ENCODE measurements at places on chromosomes 5 and 9.
A peak's percentile ranks its signal among the peaks of the same experiment; 100 is the strongest.

DNA sequence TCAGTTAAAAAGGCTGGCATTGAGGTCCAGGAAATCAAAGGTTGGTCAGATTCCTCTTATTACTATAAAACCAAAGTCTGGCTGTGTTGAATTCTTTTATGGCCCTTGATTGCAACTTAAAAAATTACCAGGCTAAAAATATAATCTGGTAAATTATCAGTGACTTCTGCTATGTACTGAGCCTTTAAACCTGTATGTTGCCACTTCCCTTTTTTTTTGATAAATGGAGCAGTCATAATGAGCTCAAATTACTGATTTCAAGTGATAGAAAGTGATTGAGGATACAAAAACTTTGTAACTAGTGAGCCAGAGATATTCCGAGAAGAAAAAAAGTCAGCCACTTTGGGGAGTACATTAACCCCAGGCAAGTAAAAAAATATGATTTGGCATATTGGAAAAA, 100.1 kb downstream of the GIN1 start:
- no peak overlapping the region for H3K4me3 ChIP-seq
- no peak for DNase-seq
- no peaks in the 10 kb centered on the region for H3K4me1 ChIP-seq
- H3K27ac ChIP-seq = no peak overlapping the region

DNA sequence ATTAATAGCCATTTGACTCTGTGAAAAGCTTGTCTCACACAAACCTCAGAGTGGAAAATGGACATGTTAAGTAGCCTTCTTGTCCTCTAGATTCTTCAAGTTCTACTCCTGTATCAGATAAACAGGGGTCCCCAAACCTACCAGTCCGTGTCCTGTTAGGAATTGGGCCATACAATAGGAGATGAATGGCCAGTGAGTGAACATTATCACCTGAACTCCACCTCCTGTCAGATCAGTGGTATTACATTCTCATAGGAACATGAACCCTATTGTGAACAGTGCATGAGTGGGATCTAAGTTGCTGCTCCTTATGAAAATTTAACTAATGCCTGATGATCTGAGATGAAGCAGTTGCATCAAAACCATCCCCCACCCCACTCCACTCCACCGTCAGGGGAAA, 136.3 kb downstream of the TMEM232 start:
- no peaks in the 10 kb centered on the region for H3K36me3 ChIP-seq
- no peak overlapping the region for H3K4me3 ChIP-seq
- DNase-seq = no peak
- no peak overlapping the region for H3K27ac ChIP-seq
- no peaks in the 10 kb centered on the region for H3K27me3 ChIP-seq

DNA sequence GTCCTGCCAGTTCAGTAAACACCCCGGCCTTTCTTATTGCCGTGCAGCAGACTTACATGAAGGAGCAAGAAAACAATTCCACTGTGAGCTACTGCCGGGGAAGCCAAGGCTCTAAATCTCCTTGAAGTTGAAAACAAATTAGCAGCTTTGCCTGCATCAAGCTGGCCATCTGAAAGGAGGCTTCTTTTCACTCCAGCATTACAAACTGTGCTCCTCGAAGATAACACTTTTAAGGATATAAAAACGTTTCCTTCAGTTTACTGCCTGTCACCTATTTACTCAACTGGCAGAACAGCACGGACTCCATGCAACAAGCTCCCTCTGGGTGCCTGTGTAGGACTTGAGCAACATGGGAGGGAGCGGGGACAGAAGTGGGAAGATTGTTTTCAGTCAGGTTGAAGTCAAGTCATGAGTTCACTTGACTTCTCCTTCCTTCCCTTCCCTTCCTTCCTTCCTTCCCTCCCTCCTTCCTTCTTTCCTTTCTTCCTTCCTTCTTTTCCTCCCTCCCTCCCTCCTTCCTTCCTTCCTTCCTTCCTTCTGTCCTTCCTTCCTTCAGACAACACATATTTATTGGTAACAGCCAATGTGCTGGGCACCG, 67.4 kb downstream of the ZNF608 start:
- no peak overlapping the region for H3K27ac ChIP-seq
- H3K36me3 ChIP-seq = no peaks in the 10 kb centered on the region
- peaks cover 50% of the 10 kb centered on the region for H3K4me1 ChIP-seq
- no peaks in the 10 kb centered on the region for H3K27me3 ChIP-seq
- no peak overlapping the region for H3K4me3 ChIP-seq

- no peak overlapping the region for H3K27ac ChIP-seq
- H3K4me1 ChIP-seq = no peaks in the 10 kb centered on the region
- no peak overlapping the region for H3K4me3 ChIP-seq
- no peaks in the 10 kb centered on the region for H3K36me3 ChIP-seq
- H3K27me3 ChIP-seq = no peaks in the 10 kb centered on the region
These were observed 5.4 kb downstream of the ACTL7B start for GRCh38 chr9:108850293-108850897.

DNA sequence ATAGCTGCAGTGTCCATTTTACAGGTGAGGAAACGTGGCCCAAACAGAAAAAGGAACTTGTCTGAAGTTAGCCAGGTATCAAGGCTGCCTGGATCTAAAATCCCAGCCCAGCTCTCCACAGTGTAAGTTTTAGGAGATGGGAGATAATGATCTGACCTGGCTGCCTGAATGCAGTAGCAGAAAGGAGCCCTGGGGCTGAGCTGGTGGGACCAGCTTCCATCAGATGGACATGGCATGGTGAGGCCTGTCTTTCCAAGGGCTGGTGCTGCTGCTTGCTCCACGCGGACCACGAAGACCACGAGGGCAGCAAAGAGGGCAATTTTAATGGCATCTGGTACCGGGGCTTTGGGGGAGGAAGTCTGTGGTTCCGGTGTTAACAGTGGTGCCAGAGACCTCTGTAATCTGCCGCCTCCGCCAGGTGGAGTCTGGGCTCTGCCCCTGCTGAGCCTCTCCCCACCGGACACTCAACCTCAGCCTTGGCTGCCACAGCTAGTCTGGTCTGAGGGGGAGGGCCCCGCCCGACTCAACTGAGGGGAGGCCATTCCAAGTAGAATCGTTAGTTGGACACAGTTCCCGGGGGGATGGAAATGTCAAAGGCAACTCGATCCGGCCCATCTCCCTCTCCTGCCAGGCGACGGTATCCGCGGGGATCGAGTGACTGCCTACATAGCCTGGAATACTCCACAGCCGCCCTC, 650 bp downstream of the MYORG start:
- peaks cover 11% of the 10 kb centered on the region for H3K27me3 ChIP-seq
- no peaks in the 10 kb centered on the region for H3K36me3 ChIP-seq
- peak overlapping the region; percentile 68 for H3K27ac ChIP-seq
- peak overlapping the region; percentile 79 for H3K4me3 ChIP-seq
- peak; percentile 81 for DNase-seq

- DNase-seq = no peak
- H3K27me3 ChIP-seq = no peaks in the 10 kb centered on the region
- H3K4me3 ChIP-seq = no peak overlapping the region
- peaks cover 79% of the 10 kb centered on the region for H3K36me3 ChIP-seq
These were observed 21.3 kb downstream of the C5orf58 start for GRCh38 chr5:170254056-170254455.

DNA sequence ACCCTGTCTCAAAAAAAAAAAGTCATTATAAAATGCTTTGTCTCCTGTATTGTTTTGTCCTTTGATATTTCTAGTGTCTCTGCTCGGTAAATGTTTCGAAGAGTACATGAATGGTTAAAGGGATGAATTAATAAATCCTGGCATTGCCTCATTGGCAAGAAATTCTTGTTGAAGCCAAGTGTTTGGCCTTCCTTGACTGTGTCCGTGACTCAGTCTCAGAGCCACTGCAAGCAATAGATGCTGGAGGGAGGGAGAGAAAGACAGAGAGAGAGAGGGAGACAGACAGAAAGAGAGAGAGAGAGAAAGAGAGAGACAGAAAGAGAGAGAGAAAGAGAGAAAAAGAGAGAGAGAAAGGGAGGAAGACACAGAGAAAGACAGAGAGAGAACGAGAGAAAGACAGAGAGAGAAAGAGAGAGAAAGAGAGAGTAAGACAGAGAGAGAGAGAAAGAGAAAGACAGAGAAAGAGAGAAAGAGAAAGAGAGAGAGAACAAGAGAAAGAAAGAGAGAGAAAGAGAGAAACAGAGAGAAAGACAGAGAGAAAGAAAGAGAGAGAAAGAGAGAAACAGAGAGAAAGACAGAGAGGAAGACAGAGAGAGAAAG, 72.5 kb upstream of the RXRA start:
- H3K4me1 ChIP-seq = no peaks in the 10 kb centered on the region
- no peaks in the 10 kb centered on the region for H3K36me3 ChIP-seq
- no peak for DNase-seq
- no peaks in the 10 kb centered on the region for H3K27me3 ChIP-seq
- H3K4me3 ChIP-seq = no peak overlapping the region

DNA sequence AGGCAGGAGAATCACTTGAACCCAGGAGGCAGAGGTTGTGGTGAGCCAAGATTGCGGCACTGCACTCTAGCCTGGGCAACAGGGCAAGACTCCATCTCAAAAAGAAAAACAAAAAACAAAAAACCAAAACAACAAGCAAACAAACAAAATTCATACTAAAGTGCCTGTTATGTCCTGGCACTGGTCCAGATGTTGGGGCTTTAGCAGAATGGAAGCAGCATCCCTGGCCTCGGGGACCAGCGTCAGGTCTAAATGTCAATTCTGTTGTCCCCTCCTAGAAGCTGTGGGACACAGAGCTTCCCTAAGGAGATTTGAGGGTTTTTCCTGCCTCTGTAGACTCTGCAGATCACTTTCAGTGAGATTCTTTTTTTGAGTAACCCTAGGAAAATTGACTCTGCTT, 26.2 kb downstream of the PPARGC1B start:
- no peaks in the 10 kb centered on the region for H3K4me1 ChIP-seq
- H3K36me3 ChIP-seq = no peaks in the 10 kb centered on the region
- no peak for DNase-seq
- H3K4me3 ChIP-seq = no peak overlapping the region
- no peak overlapping the region for H3K27ac ChIP-seq

DNA sequence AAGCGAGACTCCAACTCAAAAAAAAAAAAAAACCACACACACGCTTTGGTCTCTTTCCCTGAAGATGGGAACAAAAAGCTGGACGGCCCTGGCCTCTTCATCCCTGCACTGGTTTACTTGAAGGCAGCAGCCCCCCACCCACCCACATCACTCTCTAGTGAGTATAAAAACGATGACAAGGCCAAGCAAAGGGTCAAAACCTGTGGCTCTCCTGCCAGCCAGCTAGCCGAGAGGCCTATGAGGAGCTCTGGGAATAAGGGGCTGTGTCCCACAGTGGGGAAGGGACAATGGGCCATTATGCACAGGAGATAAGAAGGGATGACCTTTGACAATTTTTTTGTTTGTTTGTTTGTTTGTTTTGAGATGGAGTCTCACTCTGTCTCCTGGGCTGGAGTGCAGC, 13.1 kb downstream of the QRFP start:
- H3K36me3 ChIP-seq = peaks cover 99% of the 10 kb centered on the region
- no peak for DNase-seq
- H3K4me1 ChIP-seq = no peaks in the 10 kb centered on the region

DNA sequence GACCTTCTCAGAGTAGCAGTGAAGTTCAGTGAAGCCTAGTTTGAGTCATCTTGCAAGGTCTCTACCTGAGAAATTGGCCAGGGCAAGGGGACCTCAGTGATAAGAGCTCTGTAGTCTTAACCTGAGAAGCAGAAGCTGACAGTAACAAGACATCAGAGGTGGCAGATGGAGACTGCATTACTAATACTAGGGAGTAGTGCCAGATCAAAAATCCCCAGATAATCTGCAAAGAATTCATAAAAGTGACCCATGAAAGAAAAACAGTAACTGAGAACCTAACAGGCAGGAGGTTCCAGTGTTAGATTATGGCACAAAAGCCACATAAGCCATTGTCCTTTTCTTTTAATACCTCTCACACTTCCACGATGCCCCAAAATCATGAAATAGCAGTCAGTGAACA, 175.5 kb downstream of the MUSK start:
- no peak overlapping the region for H3K27ac ChIP-seq
- DNase-seq = no peak
- H3K27me3 ChIP-seq = no peaks in the 10 kb centered on the region
- H3K4me3 ChIP-seq = no peak overlapping the region

GRCh38 chr9:116585896-116586295, 101.2 kb upstream of the TRIM32 start:
- H3K27me3 ChIP-seq = no peaks in the 10 kb centered on the region
- H3K4me3 ChIP-seq = no peak overlapping the region
- no peaks in the 10 kb centered on the region for H3K36me3 ChIP-seq
- no peak overlapping the region for H3K27ac ChIP-seq

DNA sequence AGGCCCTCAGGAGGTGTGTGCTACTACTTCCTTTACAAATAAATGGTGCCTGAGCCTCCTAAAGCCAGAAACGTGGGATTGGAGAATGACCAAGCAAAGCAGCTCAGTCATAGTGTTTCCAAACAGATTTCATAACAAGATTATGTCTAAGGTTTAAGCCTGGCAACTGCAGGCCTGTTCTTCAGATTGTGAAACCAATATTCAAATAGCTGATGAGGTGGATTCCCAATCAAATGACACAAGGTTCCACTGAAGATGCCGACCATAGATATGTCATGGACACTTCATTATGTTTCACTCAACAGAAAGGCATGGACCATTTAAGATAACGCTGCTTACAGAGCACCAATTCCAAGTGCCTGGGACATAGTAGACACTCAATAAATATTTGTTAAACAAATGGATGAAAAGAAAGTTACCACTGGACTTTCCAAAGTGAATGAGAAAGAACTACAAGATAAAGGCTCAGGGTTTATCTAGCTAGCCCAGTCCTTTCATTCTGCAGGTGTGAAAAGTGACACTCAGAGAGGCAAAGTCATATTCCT, 189.5 kb downstream of the ACTL7B start:
- DNase-seq = no peak
- H3K36me3 ChIP-seq = no peaks in the 10 kb centered on the region
- H3K27me3 ChIP-seq = no peaks in the 10 kb centered on the region
- H3K27ac ChIP-seq = no peak overlapping the region
- no peaks in the 10 kb centered on the region for H3K4me1 ChIP-seq
- H3K4me3 ChIP-seq = no peak overlapping the region

DNA sequence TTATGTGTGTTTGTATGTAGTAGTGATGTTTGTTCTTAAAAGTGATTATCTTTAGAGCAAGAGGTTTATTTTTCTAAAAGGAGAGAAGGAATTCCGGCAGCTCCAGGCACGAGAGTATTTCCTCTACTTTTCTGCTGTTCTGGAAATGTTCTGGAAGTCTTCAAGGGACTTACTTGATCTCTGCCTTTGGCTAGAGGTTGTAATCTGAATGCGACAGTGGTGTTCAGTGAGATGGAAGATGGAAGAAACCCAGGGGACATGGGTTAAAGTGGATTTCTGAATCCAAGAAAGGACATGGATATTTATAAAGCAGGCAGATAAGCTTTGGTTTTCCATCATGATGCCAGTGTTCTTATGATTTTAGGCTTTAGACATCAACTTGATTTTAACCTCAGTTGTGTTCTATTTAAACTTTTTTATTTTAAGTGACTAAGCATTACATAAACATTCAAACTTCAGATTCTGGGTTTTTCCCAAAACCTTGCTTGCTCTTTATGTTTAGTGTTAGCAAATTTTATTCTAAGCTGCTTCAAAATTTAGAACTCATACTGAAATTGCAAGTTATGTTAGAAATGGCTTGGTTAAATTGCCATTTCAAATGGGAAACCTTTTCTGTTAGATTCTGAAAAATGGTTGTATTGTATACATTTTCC, 3.6 kb downstream of the GPR21 start:
- peak overlapping the region; percentile 13 for H3K27ac ChIP-seq
- H3K27me3 ChIP-seq = no peaks in the 10 kb centered on the region
- no peak overlapping the region for H3K4me3 ChIP-seq
- DNase-seq = no peak
- H3K4me1 ChIP-seq = peaks cover 10% of the 10 kb centered on the region
